ENCODE measurements at places on chromosomes 12 and 14.

- DNase-seq, result no peak
Observed at GRCh38 chr14:75459791-75460190, 32.0 kb downstream of the JDP2 start.

- no peak for DNase-seq
Observed at GRCh38 chr14:57046175-57046574, 222.5 kb downstream of the EXOC5 start.

GRCh38 chr14:98477935-98478334, 794.1 kb downstream of the BCL11B start:
- DNase-seq, result no peak

- DNase-seq, result no peak
Observed at GRCh38 chr12:75508159-75508558, 3.2 kb downstream of the KRR1 start.

DNA sequence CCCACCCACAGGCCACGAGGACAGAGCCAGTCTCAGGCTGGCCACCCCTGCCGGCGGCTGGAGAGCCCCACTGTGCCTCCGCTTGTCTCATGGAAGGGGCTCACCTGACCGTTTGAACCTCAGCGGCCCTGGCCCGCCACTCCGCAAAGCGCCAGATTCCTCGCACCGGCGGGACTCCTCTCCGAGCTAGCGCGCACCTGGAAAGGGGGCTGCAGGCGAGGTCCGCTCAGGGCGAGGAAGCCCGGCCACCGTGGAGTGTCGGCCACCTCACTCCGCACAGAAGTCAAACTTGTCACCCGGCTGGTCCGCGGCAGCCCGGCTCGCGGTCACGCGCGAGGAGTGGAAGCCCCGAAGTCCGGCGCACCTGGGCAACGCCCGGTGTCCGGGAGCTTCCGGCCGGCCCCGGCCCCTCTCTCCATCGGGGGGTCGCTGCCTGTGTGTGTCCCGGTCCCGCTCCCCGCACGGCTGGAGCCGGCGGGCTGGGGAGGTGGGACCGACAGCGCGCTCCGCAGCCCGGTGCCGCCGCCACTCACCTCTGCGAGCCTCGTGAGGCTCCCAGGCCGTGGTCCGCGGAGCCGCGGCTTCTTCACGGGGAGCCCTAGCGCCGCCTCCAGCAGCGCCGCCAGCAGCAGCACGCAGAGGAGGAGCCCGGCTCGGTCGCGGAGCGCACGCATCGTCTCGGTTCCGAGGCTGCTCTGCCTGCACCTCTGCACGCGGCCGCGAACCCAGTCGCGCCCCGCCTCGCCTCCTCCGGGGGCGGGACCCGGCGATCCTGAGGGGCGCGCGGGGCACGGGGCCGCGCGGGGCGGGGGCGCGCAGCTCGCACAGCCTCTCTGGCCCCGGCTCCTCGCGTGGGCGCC, at the start of gene ISM2:
ISM2 (minus strand) TSS at position 697 of the 860 bp plus-strand sequence; CDS start at position 674, 23 bp downstream.
- DNase-seq, result no peak

- no peak for DNase-seq
Observed at GRCh38 chr12:77514511-77514910, 316.2 kb upstream of the NAV3 start.

DNA sequence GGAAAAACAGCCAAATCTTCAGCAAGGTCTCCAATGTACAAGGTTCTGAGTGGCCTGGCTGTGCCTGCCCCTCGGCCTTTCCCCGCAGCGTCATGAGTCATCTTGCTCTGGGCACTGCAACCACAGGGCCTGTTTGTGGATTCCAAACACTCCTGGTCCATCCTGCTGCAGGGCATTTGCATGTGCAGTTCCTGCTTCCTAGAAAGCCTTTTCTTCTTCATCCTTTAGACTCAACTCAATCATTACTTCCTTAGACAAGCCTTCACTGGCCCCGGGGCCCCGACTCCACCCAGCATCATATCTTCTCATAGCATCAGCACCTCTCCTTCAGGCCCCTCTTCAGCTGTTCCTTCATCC, 101.8 kb upstream of the EGLN3 start:
- DNase-seq, result peak; percentile 56

- DNase-seq, result no peak
Observed at GRCh38 chr12:6703631-6704030, 3.0 kb upstream of the PIANP start.

DNA sequence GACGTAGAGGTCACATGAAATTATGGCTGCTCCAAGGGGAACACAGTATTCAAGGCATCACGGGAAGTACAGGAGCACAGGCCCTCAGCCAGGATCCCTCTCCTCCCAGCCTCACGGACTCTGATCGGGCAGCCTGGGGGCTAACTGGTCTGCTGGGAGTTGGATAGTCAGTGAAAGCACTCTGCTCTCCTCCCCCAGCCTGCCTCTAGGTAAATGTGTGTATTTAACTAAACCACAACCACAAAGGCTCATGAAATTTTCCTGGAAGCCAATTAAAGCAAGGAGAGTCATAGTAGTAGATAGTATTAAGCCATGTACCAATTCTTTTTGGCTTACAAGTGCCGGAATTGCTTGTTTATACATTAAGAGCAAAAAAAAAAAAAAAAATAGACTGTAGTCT, 254.3 kb downstream of the MSRB3 start:
- DNase-seq, result no peak

DNA sequence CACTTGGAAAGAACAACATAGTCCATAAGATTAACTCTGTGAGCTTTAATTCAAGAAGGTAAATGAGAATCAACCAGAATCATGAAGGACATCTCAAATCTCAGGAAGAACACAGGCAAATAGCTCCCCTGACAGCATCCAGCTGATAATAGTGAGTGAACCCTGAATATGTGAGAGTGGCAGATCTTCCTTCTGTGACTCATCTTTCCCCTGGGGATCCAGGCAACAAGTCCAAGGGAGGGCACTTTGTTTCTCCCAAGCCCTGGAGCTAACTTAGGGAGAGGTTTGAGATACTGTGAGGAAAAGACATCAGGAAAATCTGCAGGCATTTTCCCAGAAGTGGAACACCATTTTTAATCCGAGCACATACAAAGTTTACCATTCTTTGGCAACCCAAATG, 763.9 kb upstream of the MGAT4C start:
- no peak for DNase-seq

GRCh38 chr12:124454735-124455134, 112.7 kb downstream of the NCOR2 start:
- no peak for DNase-seq

DNA sequence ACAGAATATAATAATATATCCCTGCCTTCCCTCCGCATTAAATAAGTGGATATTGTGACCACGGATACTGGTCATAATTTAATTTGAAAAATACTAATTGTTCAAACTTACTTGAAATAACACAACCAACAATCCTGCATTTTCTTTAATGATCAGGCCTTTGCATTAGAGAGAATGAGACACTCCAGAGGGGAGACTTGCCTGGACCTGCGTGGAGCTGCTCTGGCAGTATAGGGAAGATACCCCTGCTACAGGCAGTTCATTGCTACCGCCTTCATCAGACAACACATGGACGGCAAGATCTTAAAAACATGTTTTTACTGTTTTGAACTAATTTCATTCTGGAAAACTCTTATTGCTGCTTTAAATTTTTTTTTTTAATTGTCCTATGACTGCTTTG, 211.0 kb upstream of the FAR2 start:
- no peak for DNase-seq

DNA sequence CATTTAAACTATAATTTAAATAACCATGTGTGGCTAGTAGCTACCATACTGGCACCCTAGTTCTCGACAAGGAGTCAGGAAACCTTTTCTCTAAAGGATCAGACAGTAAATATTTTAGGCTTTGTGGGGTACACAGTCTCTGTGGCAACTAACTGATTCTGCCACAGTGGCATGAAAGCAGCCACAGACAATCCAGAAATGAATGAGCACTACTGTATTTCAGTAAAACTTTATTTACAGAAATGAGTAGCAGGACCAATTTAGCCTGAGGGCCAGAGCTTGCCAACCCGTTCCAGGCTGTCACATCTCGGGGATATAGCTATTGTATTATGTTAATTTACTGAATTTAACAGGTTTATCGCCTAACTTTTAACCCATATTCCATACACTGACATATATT, 278.7 kb downstream of the ITPR2 start:
- DNase-seq, result no peak

DNA sequence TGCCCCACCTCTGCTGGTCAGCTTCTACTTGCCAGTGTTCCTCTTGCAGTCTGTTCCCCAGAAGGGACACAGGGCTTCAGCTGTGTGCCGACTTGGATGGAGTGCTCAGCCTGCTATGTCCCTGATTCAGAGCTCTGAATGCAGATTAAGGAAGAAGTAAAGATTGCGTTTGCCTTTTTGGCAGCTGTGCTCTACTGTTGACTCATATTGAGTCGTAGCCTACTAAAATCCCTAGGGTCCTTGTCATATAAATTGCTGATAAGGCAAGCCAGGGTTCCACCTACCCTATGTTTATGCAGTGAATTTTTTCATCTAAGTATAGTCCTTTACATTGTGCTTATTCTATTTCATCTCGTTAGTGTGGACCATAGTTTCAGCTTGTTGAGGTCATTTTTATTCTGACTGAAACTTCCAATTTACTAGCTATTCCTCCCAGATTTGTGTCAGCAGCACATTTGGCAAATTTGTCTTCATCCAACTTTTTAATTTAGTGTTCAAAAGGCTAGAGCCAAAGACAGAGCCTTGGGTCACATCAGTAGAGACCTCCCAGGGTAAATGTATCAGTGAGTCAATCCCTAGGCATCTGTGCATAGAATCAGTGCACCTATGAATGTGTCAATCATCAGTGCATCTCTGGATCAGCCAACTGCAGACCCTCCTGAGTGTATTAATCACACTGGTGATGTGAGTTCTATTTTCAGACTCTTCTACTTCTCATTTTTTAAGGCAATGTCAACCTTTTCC, 31.9 kb downstream of the CACNA1C start:
- no peak for DNase-seq

GRCh38 chr14:43587183-43587582, 919.9 kb downstream of the FSCB start:
- no peak for DNase-seq

DNA sequence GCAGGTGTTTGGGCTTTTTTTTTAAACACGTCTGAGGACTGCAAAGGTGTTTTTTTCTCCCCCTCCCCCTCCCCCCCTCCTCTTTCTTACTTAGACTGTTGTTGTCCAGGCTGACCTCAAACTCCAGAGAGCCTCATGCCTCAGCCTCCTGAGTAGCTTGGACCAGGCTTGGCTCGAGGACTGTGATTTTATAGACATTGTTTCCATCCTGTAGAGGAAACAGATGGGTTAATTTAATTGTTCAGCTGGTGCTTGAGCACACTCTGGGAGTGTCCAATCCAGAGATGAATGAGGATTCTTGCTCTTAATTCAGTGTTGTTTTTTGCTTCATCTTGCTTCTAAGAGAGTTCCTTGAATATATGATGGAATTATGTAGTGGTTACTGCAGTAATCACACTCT, 42.1 kb downstream of the RASSF3 start:
- DNase-seq, result no peak

- DNase-seq, result no peak
Observed at GRCh38 chr12:79782172-79782900, 91.6 kb upstream of the PAWR start.

DNA sequence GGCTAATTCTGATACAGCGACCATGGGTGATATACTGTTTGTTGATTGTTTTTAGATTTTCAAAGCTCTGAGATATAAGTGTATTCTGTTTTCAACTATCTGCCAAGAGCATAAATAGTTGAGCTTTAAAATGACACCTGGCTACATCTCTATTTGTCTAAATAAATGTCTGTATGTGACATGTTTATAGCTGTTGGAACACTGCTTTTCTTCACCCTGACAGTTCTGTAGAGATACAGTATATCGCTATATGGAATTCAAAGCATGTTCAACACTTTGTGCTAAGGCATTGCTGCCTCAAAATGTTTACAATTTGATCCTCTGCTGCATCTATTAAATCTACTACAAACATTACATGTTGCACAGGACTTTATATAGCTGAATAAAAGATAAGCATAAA, 27.4 kb upstream of the MGAT4C start:
- DNase-seq, result no peak

- no peak for DNase-seq
Observed at GRCh38 chr14:93654599-93654998, 133.7 kb downstream of the PRIMA1 start.

DNA sequence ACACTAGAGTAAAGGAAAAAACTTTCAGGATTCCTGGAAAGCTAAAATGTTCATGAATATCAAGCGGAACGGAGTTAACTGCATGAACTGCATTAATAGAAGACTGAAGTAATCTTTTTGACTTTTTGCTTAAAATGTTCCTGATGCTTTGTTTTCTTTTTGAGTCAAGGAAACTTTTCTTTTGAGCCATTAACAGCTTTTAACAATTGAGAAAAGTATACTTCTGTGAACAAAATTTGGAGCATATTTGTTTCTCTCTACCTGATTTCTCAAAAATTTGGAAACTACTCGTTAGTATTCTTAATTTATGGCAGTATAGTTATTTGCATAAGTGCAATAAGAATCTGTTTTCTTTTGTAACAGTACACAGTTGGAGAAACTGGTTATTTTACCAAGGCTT, 78.5 kb downstream of the CALM1 start:
- no peak for DNase-seq

GRCh38 chr12:88310069-88310468, 168.0 kb downstream of the TMTC3 start:
- no peak for DNase-seq

DNA sequence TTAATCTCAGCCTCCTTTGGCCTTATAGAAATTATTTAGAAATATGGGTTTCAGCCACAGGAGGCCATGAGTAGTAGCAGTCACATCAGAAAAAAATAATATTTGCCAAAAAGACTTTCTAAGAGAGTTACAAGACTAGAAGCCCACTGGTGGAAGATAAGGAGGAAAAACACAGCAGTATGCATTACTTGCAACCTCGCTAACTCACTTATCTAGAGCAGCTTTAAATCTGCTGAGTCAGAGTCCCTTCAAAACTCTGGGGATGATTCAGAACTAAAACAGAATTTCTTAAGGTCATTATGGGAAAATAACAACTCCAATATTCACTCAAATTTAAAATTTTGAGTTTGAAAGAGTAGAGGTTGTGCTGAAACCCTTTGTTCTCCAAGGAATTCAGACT, 6.2 kb downstream of the OR4K17 start:
- DNase-seq, result no peak

DNA sequence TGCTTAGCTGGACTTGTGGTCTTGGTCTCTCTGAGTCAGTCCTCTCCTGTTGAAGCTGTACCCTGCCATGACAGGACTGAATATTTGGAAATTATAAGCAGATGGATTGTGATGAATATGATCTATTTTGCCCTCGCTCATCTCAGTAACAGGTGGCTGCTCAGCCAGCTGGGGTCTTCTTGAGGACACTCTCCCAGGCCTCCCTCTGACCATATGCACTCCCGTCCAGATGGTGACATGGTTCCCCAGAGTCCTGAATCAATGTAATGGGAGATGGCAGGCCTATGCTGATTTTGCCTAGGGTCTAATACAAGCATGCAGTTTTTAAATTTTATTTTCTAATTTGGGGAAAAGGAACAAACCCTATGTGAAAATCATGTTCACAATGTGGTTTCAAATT, 63.1 kb upstream of the TRHDE start:
- DNase-seq, result no peak

DNA sequence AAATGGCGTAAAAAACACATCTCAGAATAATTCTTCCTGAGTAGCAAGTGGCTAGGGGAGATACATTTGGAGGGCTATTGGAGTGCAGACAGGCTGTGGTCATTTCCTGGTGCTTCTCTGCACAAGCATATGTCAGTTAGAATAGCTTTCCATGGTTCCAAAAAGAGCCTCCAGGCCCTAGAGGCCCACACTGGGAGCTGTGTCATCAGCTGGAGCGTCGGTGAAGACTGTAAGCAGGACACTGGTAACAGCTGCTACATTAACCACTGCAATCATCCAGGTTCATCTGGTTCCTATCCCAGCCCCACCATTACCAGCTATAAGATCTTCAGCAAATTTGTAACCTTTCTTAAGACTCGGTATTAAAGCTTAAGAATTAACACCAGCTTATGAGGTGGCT, 31.7 kb upstream of the APPL2 start:
- no peak for DNase-seq
